ENCODE measurements at places on chromosomes 7 and 10. TPM values are rescaled to one million over a fixed set of nuclear protein-coding genes. Genes with fewer than 3 reads are reported as not detected.

The TMEM273 gene
- not detected for total RNA-seq

The TRIM4 gene
- total RNA-seq = 18.3 TPM

The DYNC1I1 gene
- 3.6 TPM for total RNA-seq

The CYP3A4 gene
- total RNA-seq = not detected

The MYL10 gene
- 0.30 TPM for total RNA-seq

The TSPAN13 gene
- 159 TPM for total RNA-seq

The PCDH15 gene
- not detected for total RNA-seq

The RBM33 gene
- 75.9 TPM for total RNA-seq

The CAV2 gene
- 286 TPM for total RNA-seq

The EGR2 gene
- 18.3 TPM for total RNA-seq

The MOGAT3 gene
- total RNA-seq = not detected

The LLCFC1 gene
- total RNA-seq = not detected

The PLAU gene
- total RNA-seq = 6.9 TPM

The LRRC61 gene
- total RNA-seq = 48.1 TPM

The CACNA2D1 gene
- total RNA-seq = 49.1 TPM

The FBH1 gene
- total RNA-seq = 84.0 TPM

GRCh38 chr10:6461961-6462360 lies 118.1 kb downstream of the PRKCQ start:
- no peak for DNase-seq

DNA sequence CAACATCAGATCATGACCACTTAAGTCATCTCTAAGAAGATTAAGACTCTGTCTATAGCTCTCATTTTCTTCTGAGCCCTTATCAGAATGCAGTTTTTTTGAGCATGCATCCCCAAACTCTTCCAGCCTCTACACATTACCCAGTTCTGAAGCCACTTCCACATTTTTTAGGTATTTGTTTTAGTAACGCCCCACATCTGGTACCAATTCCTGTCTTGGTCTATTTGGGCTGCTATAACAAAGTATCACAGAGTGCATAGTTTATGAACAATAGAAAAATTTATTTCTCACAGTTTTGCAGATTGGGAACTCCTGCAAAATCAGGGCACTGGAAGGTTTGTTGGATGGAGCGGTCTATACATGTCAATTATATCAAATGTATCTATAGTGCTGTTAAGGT lies 107.7 kb upstream of the KCND2 start:
- no peak for DNase-seq

DNA sequence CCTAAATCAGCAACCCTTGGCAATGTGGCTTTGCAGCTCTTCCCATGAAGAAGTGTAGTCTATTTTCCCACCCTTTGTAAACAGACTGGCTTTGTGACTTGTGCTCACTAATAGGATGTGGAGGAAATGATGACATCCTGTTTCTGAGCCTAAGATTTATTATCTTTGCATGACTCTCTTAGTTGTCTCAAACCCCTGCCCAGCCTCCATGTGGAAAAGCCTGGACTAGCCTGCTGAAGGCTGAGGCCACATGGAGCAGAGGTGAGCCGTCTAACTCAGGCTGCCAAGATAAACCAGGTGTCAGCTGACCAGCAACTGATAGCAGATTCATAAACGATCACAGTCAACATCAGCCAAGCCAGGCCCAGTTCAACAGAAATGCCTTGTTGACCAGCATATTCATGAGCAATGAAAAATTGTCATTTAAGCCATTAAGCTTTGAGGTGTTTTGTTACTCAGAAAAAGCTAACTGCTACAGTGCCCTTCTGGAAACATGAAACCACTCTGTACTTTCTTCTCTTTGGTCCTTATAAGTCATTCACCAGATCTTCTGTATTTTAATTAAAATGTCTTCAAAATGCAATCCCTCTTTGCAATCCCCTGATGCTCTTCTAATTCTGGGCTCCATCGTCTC lies 586.3 kb upstream of the ANKRD30A start:
- peak; percentile 88 for DNase-seq

GRCh38 chr7:128266883-128267594 lies 26.0 kb downstream of the LEP start:
- DNase-seq = peak; percentile 95

DNA sequence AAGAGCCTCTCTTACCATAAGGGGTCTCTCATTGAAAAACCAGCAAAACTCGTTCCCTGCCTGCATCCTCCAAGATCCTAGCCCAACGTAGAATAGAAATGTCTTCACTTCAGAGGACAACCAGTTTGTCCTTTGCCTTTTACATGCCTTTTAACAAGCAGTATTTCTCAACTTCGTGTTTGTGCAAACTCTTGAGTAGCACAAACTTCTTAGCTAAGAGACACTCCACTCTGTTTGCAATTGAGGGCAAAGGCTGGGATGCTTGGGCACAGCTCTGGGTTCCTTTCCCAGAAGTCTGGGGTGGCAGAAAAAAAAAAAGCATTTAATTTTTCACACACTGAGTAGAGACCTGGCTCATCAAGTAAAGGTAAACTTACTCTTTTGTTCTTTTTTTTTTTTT lies 19.5 kb upstream of the KCTD7 start:
- DNase-seq = no peak

- no peak for DNase-seq
Measured at GRCh38 chr10:74027702-74028101, 29.8 kb downstream of the VCL start.

DNA sequence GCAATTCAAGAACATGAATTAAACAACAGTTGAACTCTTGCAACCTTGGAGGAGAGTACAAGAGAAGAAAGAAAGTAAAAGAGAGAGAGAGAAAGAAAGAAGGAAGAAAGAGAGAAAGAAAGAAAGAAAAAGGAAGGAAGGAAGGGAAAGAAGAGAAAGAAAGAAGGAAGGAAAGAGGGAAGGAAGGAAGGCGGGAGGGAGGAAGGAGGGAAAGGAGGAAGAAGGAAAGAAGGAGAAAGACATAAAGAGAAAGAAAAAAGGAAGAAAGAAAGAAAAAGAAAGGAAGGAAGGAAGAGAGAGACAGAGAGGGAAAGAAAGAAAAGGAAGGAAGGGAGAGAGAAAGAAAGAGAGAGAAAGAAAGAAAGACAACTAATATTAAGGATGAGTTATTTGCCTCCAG lies 1106.7 kb downstream of the TYW1 start:
- no peak for DNase-seq

GRCh38 chr7:22586786-22587140 lies 86.8 kb upstream of the STEAP1B start:
- DNase-seq = peak; percentile 52

DNA sequence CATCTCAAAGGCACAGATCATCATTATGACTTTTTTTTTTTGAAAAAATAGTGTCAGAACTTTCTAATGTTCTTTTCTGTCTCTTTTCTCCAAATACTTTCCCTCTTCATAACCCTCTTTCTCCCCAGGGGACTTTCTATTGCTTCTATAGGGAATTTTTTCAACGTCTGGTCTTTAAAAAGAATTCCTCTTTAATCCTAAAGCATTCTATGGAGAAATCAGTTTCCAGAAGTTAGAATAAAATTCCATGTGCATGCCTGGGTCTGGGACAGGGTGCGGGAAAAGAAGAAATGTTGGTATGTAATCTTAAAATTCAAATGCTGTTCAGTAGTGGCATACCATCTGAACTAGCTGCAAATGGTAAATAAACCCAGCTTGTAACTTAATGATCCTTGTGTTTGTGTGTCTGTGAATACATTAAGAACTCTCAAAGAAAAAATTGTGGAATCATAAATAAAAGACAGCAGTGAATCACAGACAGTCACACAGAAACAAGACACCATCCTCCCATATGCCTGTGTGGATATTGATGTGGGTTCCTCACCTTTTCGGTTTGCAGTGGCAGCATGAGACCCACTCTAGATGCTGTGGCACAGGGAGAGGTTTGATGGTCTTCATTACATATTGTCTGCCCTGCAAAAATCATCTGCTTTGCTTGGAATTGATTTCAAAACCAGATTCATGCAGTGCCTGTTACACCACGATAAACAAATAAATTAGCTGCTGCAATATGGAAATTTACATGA lies 374.7 kb upstream of the NRP1 start:
- DNase-seq = no peak

GRCh38 chr7:72805526-72806494 lies 22.2 kb downstream of the TYW1B start:
- peak; percentile 15 for DNase-seq

DNA sequence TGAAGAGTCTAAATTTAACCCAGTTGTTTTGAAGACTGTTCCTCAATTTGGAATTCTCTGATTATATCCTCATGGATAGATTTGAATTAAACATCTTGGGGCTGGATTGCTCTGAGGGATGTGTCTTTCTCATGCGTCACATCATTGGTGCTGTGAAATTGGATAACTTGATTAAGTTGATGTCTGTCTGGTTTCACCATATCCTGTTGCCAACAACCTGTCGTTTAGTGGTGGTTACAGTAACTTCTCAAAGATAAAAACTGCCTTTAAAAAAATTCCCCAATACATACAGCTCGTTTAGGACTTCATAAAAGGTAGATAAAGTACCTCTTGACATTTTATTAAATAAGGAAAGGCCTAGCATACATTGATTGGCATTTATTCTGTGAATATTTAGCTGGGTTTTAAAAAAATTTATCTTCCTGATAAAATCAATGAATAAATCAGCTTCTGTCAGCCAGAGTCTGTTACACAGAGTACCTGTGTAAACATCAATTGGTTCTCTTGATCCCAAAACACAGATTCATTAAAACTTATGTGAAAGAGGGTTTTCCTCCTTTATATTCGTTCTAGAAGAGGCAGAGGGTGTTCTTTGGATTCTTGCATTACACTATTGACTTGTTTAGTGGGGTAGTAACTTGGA lies 10.5 kb downstream of the CRCP start:
- DNase-seq = peak; percentile 62

- DNase-seq = no peak
Measured at GRCh38 chr7:78370936-78371335, 572.4 kb downstream of the PHTF2 start.

- DNase-seq = no peak
Measured at GRCh38 chr10:15242261-15242840, 73.9 kb upstream of the NMT2 start.

DNA sequence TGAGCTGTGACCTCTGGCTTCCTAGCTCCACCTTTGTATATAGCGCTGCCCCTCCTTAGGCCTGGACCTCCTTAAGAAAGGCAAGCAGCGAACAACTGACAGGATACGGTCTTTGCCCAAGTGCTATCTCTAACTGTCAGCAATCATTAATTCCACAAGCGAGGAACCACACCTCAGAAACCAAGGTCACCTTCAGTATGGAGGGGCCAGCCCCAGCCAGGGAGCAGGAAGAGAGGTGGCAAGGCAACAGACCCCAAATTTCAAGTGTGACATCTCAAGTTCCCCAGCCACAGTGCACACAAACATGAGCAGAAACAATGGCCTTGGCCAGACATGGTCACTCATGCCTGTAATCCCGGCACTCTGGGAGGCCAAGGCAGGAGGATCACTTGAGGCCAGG lies 4.8 kb upstream of the AOC1 start:
- DNase-seq = no peak

DNA sequence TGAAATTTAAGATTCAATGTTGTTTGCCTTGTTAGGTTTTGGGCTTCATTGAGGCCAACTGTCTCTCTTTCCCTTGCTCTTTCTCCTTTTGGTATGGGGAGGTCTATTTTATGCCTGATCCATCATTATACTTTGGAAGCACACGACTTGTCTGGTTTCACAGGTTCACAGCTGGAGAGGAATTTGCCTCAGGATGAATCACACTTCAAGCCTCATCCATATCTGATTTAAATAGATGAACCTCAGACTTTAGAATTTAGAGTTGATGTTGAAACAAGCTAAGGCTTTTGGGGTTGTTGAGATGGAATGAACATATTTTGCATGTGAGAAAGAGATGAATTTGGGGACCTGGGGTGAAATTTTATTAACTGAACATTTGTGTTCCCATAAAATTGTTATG lies 150.5 kb upstream of the IGFBP3 start:
- no peak for DNase-seq

GRCh38 chr7:88789480-88790064 lies 6.0 kb downstream of the TEX47 start:
- peak; percentile 37 for DNase-seq

GRCh38 chr10:120403109-120403508 lies 53.9 kb upstream of the PLPP4 start:
- no peak for DNase-seq

- DNase-seq = no peak
Measured at GRCh38 chr10:125062227-125062913, 98.0 kb downstream of the CTBP2 start.

DNA sequence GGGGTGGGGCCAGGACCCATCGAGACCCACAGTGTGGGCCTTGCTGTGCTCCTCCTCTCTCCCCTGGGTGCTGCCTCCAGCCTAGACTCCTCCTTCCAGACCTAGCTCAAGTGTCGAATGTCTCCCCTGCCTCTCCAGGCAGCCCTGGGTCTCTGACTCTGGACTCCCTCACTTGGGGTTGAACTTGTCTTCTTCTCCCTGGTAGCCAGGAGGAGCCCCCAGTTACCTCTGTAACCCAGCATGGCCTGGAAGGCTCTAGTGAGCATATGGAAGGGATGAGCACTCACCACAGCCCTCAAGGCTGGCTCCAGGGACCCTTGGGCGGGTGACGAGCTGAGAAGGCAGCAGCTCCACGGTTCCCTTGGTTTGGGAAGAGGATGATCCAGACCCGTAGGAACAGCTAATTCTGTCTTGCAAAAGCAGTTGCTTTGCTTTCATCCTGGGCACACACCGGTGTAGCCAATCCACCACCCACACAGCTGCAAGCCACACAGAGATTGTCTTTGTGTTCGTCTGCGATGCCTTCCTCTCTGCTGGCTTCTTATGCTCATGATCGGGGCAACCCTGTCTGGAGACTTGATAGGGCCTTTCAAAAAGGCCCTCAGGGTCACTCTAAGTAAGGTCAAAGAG lies 52.3 kb upstream of the ANTXRL start:
- DNase-seq = no peak

DNA sequence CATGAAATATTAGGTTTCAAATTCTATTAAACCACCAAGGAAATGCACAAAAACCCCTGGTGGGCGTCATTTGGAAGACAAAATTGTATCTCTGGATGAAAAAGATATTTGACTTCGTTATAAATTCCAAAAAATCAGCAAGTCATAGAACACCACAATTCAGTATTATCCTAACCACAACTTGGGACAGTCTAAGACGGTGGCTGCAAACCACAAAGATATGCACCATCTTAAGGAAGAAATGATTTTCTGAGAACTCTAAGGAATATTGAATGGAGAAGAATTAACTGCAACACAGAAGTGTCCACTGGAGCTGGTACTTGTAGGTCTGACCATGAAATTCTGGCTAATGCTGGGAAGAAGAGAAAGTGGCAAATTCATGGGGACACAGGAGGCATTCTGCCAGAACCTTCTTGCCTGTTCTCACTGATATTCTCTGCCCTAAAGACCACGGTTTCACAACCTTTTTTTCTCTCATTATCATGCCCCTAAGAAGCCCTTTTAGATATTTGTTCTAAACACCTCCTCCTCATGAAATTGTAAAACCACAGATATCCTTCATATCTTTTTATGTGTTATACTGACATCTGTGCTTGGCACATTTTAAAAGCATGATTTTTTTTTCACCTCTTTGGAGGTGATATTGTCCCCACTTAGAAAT lies 92.9 kb downstream of the SFMBT2 start:
- no peak for DNase-seq

DNA sequence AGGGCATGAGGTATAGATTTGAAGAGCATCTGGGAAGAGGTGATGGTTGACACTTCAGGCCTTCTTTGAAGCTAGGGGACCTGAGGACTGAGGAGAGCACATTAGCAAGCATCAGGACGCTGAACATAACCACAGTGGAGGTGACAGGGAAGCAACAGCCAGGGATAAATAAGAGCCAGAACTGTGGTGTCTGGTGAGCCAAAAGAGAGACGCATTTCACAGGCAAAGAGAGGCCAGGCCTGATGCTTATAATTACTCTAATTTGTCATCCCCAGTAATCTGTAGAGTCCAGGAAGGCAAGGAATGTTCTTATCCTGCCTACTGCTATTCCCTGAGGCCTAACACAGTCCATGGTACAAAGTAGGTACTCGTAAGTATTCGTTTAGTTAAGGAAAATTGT lies 10.4 kb upstream of the FAS start:
- no peak for DNase-seq
